ENCODE measurements at places on chromosomes 1 and 21.

DNA sequence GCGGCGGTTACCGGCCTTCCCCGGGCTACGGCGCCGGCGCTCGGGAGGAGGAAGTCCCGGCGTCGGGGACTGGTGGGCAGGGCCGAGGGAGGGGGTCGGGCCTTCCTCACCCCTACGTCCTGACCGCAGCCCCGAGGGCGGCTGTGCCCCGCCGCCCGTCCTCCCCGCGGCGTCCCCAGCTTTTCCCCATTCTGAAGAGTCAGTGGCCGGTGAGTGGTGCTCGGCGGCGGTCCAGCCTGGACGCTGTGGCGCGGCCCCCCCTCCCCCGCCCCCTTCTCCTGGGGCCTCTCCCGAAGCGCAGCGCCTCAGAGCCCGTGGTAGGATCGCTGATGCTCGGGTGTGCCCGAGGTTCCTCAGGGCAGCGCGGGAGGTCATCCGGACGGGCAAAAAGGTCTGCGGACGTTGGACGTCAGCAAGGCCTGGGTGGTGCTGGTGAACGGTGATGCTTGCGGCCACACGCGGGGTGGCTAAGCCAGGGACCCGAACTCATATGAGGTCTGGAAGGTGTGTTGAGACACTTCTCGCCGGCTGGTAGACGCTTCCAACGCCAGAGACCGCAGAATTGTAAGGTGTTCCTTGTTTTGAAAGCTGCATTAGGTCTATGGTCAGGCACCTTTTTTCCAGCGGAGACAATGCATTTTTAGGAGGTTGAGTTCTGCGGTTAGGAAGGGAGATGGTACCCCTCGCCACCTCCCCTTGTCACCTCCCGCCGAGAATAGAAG is 725 bp downstream of the SLC25A33 start:
- peak; percentile 79 for DNase-seq

DNA sequence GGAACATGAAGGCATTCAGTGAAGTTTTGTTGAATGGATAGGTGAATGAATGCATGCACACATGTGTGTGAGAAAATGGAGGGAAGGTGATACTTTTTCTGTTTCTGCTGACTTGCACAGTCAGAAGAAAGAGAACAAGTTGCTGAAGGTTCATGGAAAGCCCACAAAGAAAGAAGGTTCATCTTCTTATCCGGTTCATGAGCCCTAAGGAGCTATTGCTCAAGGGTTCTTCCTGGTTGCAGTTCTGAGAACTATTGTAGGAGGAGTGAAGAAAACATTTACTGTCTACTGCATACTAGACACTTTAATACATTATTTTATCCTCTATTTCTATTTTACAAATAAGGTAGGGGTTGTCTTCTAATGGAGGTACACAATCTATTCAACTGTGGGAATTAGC is 13.4 kb upstream of the NIBAN1 start:
- DNase-seq = no peak

- DNase-seq = no peak
These were observed 22.4 kb upstream of the ZFYVE9 start for GRCh38 chr1:52119301-52120079.

- no peak for DNase-seq
These were observed 23.3 kb downstream of the PLEKHM2 start for GRCh38 chr1:15707239-15707925.

Measured in AG08396 (cell line).